ENCODE measurements at places on chromosomes 5 and 9.

DNA sequence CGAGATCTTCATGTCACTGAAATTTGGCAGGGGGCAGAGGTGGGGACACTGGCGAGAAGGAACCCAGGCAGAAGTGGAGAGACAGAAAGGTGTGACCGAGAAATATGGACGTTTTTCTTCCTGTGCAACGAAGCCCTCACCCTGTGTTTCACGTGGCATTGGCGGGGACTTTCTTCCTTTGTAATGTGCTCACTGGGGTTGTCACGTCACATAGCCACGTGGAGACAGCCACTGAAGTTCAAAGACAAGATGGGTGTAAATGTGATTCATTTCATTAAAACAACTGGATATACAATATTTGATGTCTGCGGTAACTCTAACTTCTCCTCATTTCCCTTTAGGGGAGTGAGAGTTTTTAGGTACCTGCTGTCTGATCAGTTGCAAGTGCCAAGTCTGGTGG, 225.7 kb downstream of the FSTL4 start:
- no peak for DNase-seq

- no peak for DNase-seq
Measured at GRCh38 chr5:139745132-139745799, 50.3 kb upstream of the PSD2 start.

DNA sequence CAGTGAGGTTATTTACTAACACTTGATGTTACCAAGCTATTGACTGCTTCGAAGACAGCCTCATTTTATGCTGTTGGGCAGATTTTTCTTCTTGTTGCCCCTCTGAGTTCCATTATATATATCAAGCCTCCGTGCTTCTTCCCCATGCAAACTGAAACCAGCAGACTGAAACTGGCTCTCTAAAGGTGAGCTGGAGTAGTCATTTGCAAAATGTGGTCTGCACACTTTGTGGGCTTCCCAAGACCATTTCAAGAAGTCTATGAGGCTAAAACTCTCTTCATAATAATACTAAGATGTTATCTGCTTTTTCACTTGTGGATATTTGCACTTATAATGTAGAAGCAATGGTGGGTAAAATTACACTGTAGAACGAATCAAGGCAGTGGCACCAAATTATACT, 13.9 kb downstream of the SLC36A1 start:
- DNase-seq, result no peak

- DNase-seq, result no peak
Measured at GRCh38 chr5:60494635-60495034, 205.3 kb downstream of the DEPDC1B start.

DNA sequence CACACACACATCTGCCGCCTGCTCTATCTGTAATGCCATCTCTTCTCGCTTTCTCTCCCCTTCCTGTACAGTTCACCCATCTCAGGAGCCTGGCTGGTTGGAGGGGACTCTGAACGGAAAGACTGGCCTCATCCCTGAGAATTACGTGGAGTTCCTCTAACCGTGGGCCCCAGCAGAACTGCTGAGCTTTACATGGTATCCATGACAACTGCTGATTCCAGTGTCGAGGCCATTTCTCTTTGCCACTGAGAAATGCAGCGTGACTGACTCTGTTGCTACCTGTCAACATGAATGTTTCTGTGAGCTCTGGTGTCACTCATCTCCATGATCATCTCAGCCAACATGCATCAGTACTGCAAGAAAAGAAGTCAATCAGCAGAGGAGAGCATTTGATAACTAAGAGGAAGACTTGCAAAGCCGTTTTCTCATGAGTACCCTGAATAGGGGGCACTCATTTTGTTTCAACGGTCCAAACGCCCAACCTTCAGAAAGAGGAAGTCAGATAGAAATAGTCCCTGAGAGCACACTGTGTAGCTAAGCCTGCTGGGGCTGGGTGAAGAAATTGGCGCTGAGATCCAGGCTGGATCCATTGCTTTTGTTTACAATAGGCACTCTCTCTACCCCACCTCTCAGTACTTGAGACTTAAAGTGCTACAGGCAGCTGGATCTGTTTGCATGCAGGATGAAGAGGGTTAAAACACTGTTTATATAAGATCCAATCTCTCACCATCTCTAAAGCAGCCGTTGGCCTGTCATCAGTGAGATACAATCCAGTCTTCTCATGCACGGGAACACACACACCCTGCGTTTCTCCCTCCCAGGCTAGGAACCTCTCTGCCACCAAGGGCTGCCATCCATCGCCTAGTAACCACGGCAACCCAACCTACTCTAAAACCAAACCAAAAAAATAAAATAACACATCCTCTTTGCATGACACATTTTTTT, 180.9 kb downstream of the NR3C1 start:
- DNase-seq, result peak; percentile 95

GRCh38 chr5:16759147-16759773, 142.5 kb upstream of the RETREG1 start:
- DNase-seq, result peak; percentile 72

DNA sequence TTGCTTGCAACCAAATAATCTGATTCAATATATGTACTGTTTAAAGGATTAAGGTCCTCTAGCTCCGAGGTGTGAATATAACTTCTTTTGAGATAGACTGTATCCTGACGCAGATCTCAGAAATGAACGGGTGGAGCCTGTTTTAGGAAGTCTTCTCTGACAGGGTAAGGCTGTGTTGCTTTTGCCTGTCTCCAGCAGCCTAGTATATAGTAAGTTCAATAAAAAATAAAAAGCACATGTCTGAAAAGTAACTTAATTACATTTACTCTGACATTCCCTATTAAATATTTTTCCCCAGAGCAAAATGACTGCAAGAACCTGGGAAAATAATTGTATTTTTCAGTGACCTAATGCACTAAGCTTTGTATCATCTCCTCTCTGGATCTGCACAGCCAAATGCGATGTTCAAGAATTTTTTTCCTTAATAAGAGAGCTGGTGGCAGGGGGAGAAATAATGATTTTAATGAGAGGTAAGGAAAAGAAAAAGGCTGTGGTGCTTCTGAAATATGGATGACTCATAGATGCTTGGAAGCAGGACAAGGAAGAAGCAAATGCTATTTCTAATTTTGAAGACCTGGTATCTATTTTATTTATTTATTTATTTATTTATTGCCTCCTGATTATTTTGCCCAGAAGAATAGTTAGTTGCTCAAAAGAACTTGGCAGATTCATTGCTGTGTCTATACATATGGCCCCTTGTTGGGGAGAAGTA, 7.3 kb downstream of the PPP3R2 start:
- no peak for DNase-seq
